ENCODE measurements at places on chromosomes 11 and 22.

GRCh38 chr22:20653012-20653794, 120.7 kb upstream of the SERPIND1 start:
- DNase-seq, result no peak

- no peak for DNase-seq
Observed at GRCh38 chr11:63610604-63611394, 3.4 kb downstream of the PLAAT3 start.

- DNase-seq, result no peak
Observed at GRCh38 chr11:106397787-106398501, 320.5 kb downstream of the AASDHPPT start.

- no peak for DNase-seq
Observed at GRCh38 chr11:130671801-130672700, 223.6 kb downstream of the ADAMTS15 start.

- DNase-seq, result no peak
Observed at GRCh38 chr11:110069158-110069737, 23.9 kb upstream of the ZC3H12C start.

- DNase-seq, result no peak
Observed at GRCh38 chr22:36833073-36833472, 16.2 kb upstream of the PVALB start.

DNA sequence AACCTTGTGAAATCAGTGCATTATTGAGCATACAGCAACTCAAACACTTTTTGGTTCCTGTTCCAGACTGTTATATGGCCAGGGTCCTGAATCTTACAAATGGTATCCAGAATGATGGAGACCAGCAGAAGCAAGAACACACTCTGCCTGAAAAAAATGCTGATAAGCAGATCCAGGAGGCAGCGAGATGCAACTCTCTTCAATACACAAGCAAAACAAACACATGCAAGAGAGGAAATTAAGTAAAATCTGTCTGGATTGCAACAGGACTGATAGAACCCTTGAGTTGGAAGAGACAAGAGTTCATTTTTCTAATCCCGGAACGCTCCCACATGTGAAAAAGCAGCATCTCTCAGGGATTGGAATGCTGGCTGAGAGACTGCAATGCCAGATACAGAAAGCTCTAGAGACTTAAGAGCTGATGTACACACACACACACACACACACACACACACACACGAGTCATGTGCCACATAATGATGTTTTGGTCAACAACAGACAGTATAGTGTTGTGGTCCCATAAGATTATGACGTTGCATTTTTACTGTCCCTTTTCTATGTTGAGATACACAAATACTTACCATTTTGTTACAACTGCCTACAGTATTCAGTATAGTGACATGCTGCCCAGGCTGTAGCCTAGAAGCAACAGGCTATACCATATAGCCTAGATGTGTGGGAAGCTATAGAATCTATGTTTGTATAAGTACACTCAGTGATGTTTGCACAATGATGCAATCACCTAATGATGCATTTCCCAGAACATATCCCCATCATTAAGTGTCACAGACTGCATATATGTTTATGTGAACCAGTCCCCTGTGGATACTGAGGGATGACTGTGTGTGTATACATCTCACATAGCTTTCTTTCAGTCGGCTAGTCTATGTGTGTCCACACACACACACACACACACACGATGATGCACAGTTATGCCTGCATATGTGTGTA, 406.6 kb downstream of the LARGE1 start:
- no peak for DNase-seq
